Stimulated activated CD8-positive, alpha-beta memory T cell treated with anti-CD3 and anti-CD28 coated beads, Interleukin-7, amount 100 ng/mL, for 1 hour (primary cell): ENCODE measurements at places on chromosomes 16 and 17.

DNA sequence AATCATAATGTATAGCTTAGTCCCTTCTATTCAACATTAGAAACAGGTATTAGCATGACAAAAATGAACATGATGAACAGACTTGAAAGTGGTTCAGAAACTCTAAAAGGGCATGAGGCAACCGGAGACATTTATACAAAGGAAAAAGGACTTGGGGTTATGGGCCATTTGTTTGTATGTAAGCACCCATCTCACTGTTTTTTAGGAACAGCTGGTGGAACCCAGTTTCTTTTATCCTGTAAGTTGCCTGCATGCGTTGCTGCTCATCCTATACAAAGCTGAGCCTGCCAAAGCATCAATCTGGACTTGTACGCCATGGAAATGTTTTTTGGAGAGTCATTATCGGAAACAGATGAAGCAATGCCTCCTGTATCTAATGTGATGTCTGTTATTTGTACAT is 72.3 kb upstream of the NACA2 start:
- no peak for DNase-seq

- no peak for DNase-seq
Observed at GRCh38 chr16:56931271-56931891, 561 bp upstream of the HERPUD1 start.

GRCh38 chr17:50774225-50774803 is 7.0 kb upstream of the ANKRD40CL start:
- DNase-seq: no peak

DNA sequence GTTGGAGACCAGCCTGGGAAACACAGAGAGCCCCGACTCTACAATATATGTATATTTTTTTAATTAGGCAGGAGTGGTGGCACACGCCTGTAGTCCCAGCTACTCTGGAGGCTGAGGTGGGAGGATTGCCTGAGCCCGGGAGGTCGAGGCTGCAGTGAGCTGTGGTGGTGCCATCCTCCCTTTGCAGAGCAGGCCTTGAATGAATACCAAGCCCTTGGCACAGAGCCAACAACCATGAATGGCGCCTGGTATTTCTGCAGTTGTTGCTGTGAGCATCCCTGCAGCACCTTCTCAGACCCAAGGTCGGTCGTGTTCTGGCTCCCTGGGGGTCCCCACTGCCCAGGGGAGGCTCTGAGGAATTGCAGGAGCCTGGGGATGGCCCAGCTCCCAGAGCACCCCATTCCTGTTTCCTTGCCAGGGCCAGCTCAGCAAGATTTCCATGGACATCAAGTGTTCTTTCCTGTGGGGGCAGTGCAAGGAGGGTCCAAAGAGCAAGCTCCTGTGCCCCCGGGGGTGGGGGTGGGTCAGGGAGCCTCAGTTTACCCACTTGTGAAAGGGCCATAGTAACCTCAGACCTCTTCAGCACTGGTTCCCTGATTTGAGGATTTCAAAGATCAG is 25.6 kb upstream of the RMI2 start:
- no peak for DNase-seq

DNA sequence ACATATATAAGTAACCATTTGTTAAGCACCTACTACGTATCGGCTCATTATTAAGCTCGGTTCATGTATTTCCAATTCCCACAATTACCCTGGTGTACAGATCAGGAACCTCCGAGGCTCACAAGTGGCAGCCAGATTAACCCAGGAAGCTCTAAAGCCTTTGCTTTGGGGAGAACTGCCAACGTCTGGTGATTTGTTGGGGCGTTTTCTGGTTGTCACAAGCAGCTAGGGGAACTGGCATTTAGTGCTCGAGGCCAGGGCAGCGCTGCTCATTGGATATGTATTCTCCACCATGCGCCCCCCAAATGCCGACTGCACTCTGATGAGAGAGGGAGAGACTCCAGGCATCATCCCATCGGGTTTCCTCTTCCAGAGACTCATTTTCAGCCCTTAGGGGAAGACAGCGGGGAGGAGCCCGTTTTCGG is 541 bp downstream of the ZNF18 start:
- DNase-seq: peak; percentile 13

GRCh38 chr17:59619298-59620063 is at the start of gene CLTC:
CLTC (plus strand) TSS chr17:59619895; CDS start chr17:59620132, 237 bp downstream.
- peak; percentile 80 for DNase-seq

- DNase-seq: peak; percentile 25
Observed at GRCh38 chr17:28599311-28600184, 723 bp upstream of the SPAG5 start.

- peak; percentile 40 for DNase-seq
Observed at GRCh38 chr17:81291662-81292061, 3.4 kb downstream of the SLC38A10 start.

DNA sequence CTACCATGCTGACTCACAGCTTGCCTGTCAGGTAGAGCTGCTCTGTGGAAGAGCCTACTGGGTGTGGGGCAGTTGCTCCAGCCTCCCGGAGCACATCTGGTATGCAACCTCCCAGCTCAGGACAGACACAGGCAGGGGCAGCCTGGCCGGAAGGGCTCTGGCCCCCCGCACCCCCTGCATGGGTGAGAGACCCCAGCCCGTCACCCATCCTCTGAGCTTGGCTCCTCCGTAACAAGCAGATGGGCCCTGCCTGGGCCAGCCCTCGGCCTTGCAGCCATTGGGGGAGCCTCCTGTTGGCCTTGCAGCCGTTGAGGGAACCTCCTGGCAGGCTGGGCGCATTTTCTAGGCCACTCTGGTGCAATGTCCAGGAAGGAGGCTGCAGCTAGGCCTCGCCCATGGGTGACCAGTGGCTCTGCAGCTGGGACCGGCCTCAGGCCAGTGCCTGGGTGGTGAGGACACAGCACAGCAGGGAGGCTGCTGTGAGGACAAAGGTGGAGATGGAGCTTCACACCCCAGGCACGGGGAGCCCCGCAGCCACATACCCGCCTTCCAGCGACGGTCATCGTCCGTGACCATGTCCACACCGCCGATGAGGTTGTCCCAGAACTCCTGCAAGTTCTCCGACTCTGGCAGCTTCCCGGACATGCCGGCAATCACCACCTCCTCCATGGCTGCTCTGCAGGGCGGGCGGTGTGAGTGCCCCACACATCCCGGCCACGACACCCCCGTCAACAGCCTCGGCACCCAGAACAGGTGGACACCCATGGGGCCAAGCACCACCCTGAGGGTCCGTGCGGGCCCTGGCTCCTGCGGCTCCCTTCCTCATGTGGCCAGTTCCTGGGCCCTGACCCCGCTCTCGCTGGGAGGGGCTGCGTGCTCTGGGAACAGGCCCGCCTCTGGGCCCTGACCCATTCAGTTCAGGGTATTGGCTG is 2.0 kb downstream of the FASN start:
- no peak for DNase-seq

DNA sequence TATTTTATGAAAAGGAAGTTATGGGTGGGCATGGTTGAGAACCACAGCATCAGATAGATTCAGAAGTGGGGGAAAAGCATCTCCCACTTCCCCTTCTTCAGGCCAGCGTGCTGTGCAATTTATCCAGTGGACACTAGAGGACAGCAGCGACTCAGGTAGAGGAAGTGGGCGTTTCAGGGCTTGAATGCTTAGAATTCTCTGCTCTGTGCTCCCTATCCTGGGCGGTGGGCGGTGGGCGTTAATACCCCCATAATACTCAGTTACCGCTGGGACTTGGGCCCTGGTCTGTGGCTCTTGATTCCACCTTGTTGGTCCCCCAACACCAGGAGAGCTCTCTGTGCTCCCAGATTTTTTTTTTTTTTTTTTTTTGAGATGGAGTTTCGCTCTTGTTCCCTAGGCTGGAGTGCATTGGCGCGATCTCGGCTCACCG is 3.7 kb upstream of the LYZL6 start:
- DNase-seq: peak; percentile 20

GRCh38 chr17:70158180-70158579 is 11.2 kb upstream of the KCNJ2 start:
- DNase-seq: no peak

DNA sequence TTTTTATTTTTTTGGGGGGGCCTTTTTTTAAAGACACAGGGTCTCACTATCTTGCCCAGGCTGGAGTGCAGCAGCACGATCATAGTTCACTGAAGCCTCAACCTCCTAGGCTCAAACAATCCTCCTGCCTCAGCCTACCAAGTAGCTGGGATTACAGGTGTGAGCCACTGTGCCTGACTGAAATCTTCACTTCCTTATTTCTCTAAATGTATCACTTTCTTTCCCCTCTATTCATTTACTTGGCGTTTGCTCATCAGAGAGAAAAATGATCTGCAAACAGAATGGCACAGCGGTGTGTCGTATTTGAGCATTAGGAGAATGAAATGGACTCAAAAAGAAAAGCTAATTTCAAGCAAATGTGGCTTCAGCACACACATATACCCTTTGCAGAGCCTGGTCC is 44.3 kb upstream of the CDH5 start:
- no peak for DNase-seq

DNA sequence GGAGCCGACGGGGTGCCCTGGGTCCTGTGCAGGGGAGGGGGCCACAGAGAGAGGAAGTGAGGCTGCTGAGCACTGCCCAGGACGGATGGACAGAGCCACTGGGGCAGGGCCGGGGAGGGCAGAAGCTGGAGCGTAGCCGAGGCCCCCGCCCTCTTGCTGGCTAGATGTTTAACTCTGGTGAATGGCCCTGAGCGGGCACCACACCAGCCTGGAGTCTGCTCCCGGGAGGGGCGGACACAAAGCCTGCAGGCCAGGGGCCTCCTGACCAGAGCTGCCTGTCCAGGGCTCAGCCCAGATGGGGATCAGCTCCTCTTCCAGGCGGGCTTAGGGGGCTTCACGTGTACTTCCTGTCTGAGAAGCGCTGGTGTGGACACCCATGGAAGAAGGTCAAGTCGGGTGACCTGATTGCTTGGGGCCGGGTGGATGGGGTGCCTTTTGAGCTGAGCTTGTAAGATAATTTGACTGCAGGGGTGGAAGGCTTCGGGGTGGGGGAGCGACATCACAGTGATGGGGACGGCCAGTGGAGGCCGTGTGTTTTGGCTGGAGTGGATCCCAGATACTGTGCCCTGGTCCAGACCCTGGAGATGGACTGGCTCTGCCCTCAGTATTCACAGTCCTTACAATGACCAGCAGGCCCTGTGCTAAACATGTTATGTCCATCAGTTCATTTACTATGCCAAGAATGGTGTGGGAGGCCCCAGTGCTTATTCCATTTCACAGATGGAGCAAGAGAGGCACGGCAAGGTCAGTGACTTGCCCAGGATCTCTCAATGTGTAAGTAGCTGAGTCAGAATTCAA is 33.7 kb upstream of the CIBAR2 start:
- no peak for DNase-seq

DNA sequence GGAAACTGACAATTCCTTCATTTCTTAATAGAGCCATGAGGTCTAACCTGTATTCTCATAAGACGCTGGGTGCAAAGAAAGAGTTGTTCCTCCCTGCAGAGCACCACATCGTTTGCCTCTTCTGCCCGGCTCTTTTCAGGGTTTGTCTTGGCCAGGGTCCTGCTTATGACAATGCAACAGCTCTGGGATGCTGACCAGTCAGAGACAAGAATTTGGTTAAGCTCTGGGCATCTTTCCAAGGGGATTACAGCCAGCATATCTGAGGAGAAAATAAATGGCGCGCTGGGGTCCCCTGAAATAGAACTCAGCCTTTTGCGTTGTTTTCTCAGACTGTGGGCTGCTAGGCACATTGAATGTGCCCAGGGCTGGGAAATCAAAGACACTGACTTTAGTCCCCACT is 128.6 kb downstream of the SHISA6 start:
- DNase-seq: no peak

GRCh38 chr16:71537643-71538042 is 11.4 kb downstream of the CHST4 start:
- DNase-seq: no peak

- DNase-seq: no peak
Observed at GRCh38 chr16:1441391-1441829, 2.9 kb downstream of the CCDC154 start.

DNA sequence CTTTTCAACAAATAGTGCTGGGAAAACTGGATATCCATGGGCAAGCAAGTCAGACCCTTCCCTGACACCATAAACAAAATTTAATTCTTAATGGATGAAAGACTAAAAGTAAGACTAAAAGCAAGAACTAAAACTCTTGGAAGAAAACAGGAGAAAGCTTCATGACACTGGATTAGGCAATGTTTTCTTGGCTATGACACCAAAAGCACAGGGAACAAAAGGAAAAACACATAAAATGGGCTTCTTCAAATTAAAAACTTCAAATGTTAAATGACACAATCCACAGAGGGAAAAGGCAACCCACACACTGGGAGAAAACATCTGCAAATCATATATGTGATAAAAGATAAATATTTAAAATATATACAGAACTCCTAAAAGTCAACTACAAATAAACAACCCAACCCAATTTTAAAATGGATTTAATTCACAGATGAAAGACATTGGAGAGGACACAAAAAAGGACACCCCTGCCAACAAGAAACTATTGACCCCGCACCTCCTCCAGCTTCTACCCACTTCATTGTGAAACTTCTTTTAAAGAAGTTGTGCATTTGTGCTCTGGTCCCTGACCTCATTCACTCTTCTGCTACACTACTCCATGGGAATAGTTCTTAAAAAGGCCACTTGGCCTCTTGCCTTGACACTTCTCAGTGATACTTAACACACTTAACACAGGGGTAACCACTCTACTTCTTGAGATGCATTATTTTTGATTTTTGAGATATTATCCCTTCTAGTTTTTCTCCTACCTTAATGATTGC is 80.3 kb downstream of the TRIM37 start:
- no peak for DNase-seq

DNA sequence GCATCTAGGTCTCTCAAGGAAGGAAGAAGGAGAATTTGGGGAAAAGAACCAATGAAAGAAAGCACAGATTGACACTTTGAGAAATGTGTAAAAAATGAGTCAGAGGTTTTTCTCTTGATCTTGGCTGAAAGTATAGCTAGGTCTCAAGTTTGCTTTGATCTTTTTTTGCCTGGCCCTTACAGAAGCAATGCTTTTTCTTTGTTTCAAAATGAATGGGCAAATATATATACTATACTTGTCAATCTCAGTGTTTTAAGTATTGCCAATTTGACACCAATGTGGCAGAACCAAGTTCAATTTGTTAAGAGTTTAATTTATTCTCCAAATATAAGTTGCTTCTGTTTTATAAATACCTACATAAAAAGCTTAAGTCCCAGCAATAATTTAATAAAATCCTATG is 119.6 kb downstream of the PPM1E start:
- no peak for DNase-seq

DNA sequence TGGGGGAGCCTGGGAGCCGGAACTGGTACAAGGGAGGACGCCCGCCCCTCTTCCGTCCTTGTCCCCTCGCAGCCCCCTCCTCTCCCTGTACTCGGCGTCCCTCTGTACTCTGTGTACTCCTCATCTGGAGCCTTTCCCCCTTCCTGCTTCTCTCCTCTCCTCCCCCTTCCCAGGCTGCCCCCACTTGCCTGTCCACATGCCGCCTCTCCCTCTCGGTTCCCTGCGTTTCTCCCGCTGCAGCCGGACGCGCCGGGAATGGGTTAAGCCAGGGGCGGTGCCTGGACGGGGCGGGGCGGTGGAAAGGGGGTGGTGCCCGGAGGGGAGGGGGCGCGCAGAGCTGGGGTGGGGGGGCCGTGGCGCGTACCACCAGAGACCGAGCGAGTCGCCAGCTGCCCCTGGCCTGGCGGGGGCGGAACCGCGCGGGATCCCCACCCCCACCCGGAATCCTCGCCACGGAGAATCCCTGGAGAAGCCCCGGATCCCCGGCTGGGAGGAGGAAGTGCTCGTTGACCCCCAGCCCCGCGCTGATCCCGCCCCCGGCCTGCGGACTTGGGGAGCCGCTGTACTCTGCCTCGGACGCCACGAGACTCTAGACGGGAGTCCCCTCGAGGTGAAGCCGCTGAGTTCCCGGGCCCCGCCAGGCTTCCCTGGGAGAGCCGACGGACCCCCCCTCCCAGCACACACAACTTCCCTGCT is 22.6 kb downstream of the GJD3 start:
- no peak for DNase-seq
